ENCODE measurements at places on chromosomes 4 and X. TPM values are rescaled to one million over a fixed set of nuclear protein-coding genes. Genes with fewer than 3 reads are reported as not detected.

Gene GAB3
- total RNA-seq: 4.6 TPM

Gene SFRP2
- 11.3 TPM for total RNA-seq

Gene EREG
- 0.12 TPM for total RNA-seq

Gene EDA2R
- total RNA-seq: 2.0 TPM

Gene TBL1X
- total RNA-seq: 13.9 TPM

Gene CLDN34
- not detected for total RNA-seq

Gene HPSE
- 3.7 TPM for total RNA-seq

Gene H2BW2
- not detected for total RNA-seq

Gene REELD1
- total RNA-seq: not detected

Gene UGT2B15
- not detected for total RNA-seq

Gene PDGFC
- total RNA-seq: 30.5 TPM

Gene PDZD4
- 5.1 TPM for total RNA-seq

Gene CYSLTR1
- total RNA-seq: not detected

Gene BMX
- total RNA-seq: not detected

Gene ARAP2
- 0.12 TPM for total RNA-seq

Gene IQCM
- total RNA-seq: not detected

Gene FRMPD3
- total RNA-seq: 0.12 TPM

Gene ARHGAP24
- total RNA-seq: 25.9 TPM

Gene ADH4
- not detected for total RNA-seq

Gene TLL1
- 0.12 TPM for total RNA-seq
